ENCODE measurements at places on chromosomes 3 and 15.

- no peak for DNase-seq
Measured at GRCh38 chr3:171561596-171562323, 101.6 kb upstream of the TNIK start.

GRCh38 chr3:56309465-56309864 is 158.8 kb downstream of the ERC2 start:
- no peak for DNase-seq

- DNase-seq, result no peak
Measured at GRCh38 chr3:116316771-116317170, 128.5 kb downstream of the LSAMP start.

DNA sequence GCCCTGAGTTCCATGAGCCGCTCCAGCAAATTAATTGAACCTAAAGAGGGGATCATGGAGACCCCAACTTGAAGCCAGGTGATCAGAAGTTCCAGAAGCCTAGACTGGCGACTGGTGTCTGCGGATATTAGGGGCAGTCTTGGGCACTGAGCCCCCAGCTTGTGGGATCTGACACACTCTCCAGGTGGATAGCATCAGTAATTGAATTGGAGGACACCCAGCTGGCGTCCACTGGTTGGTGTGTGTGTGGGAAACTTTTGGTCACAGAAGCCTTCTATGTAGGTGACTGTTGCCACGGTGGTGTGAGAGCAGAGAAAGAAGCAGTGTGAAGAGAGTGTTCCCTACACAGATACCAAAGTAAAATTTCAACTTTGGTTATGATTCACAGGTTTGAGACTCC is 106.0 kb upstream of the ADPGK start:
- no peak for DNase-seq

GRCh38 chr15:50880651-50881114 is 27.8 kb upstream of the AP4E1 start:
- DNase-seq, result no peak

DNA sequence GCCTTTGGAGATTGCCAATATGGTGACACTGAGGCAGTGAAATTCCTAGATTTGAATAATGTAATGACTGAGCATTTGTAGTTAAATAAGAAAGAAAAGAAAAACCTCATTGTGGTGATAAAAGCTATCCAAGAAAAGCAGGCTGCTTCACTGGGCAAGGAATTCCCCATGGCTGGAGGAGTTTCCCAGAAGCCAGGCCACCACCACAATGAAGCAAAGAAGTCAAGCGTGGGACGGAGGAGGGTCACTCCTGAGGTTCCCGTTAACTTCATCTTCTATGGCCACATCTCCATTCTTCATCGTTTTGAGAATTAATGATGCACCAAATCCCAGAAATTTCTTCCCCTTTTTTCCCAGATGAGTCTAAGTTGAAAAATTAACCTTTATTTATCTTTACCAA is 185.8 kb upstream of the BCL6 start:
- no peak for DNase-seq

All from pons (tissue), 1 donor.